ENCODE measurements at places on chromosomes 16 and 17.
A peak's percentile ranks its signal among the peaks of the same experiment; 100 is the strongest.

- no peak for DNase-seq
Observed at GRCh38 chr16:85215478-85216118, 103.3 kb upstream of the CIBAR2 start.

GRCh38 chr17:38417210-38417951, 10.9 kb upstream of the ARHGAP23 start:
- no peak for DNase-seq

- DNase-seq, result no peak
Observed at GRCh38 chr16:1919327-1919998, 1.2 kb upstream of the HS3ST6 start.

GRCh38 chr17:45096141-45096540, 35.0 kb downstream of the NMT1 start:
- DNase-seq, result no peak

DNA sequence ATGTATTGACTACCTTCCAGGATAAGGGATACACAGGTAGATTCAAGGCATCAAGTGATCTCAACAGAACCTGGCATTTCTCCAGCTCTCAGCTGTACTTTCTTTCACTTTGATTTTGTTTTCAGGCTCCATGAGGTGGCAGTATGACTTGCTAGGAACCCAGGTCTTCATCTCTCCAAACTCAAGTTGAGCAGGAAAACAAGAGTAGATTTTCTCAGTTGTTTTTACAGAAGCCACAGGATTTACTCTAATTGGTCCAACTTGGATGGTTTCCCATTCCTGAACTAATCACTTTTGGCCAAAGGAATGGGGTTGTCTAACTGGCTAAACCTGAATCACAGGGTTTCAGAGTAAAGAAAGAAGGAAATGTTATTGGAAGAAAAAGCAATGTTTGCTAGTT, 146.6 kb downstream of the TRIM37 start:
- no peak for DNase-seq

DNA sequence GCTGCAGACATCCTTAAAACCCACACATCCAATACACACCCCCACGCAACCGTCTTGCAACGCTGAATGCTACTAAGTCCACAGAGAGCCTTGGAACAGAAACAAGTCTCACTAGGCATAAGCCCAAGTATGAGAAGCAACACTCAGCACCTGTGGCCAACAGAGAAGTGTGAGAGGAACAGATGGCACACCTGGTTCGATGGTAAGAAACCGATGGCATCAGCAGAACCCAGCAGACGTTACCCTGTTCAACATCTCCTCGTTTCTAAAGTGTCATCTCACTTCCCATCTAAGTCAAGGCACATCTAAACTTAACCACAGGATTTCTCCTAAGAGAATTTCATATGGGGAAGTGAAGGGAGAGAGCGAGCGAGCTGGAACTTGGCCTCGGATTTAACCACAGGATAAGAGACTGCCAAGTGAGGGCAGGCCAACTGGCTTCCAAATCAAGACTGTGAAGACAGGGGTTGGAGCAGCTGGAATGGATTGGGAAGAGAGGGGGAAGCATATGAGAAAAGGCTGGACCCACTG, 41.0 kb downstream of the NXPH3 start:
- DNase-seq, result no peak

DNA sequence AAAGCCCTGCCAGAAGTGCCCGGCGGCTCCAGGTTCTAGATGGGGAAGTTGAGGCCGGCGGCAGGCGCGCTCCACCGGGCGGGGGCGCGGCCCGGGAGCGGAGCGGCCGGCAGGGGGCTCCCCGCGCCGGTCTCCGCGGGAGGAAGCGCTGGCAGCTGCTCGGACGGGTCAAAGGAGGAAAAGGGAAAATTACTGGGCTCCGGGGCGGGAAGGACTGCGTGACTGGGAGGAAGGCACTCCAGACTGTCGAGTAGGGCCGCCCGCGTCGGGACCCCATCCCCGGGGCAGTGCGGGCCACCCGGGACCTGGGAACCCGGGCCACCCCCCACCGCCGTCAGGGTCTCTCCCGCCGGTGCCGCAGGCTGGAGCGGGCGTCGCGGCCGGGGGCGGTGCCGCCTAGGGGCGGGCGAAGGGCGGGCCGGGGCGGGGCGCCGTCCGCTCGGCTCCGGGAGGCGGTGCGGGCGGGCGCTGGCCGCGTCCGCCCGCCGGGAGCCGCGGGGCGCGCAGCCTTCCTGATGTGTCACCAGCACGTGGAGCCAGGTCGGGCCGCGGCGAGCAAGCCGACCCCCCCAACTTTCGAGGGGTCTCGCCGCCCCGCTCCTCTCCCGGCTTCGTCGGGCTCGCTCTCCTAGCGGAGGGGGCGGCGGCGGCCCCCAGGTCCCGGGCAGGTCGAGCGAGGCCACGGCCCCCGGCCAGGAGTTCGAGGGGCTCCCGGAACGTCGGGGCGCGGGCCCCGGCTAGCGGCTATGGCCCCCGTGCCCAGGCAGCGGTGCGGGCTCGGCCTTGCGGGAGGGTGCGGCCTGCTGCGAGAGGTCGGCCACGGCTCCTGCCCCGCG, 167.5 kb downstream of the RAB11FIP4 start:
- no peak for DNase-seq

- DNase-seq, result no peak
Observed at GRCh38 chr17:38448208-38448771, 20.0 kb downstream of the ARHGAP23 start.

GRCh38 chr17:48547808-48548522, 3.1 kb upstream of the HOXB2 start:
- DNase-seq, result no peak

GRCh38 chr16:20660325-20660724, 37.2 kb downstream of the ACSM1 start:
- DNase-seq, result no peak

GRCh38 chr16:77557385-77557784, 122.6 kb upstream of the ADAMTS18 start:
- no peak for DNase-seq

- DNase-seq, result no peak
Observed at GRCh38 chr17:82677353-82677925, 21.1 kb downstream of the RAB40B start.

DNA sequence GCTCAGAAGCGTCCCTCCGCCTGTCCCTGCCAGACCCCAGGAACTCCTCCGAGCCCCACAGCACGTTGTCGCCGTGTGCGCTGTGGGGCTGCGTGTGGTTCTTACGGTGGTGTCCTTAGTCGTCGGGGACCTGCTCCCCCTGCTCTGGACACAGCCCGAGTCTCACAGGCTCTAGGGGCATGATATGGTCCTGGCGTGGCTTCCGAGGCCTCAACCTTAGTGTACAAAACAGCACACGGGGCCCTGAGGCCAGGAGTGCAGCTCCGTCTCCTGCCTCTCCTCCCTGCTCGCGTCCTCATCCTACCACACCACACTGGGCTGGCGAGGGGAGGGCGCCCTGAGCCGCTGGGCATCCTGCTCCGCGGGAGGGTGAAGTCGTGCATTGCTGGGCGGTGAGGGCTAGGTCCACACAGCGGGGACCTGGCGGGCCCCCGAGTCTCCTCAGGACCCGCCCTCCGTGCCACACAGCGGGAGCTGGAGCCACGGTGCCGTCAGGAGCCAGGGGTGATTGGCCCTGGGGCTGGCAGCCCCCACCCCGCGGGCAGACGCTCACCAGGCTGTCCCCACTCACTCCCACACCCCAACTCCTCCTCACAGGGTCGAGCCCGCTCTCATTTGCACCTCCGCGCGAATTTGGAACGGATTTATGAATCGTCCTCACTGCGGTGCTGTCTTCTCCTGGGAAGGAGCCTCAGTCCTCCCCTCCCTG, 1.2 kb upstream of the MAFG start:
- no peak for DNase-seq

GRCh38 chr17:80643326-80644099, 98.9 kb downstream of the RPTOR start:
- no peak for DNase-seq

DNA sequence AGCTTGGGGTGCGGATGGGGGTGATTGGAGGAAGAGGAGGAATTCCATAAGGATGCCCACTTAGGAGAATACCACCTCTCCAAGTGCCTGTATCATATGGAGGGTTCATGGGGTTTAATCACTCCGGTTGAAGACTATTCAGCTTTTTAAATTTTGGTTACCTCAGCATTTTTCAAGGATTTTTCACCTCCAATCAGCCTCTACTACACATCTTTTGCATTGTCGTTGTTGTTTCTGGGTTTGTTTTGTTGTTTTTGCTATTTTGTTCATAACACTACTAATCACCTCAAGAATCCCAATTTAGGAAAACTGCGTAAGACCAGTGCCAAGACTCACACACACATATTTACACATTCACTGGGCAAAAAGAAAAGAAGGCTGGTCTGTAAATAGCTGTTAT, 619.5 kb upstream of the CDH5 start:
- DNase-seq, result no peak

DNA sequence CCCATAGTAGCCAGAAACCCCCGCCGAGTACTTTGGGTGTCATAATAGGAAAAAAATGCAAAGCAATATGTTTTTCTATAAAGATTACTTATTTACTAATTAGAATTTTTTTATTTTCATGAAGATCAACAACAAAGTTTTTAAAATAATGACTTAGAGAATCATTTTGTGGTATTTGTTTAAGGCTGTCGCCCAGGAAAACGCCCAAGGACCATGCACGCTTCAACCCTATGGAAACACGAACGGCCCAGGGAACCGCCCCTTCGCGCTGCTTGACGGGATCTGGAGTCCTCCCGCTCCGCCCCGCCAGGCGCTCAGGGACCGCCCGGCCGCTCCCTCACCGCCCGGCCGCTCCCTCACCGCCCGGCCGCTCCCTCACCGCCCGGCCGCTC, 408 bp upstream of the KPNA2 start:
- no peak for DNase-seq

GRCh38 chr17:17104494-17104893, 62.2 kb downstream of the MPRIP start:
- DNase-seq, result no peak

DNA sequence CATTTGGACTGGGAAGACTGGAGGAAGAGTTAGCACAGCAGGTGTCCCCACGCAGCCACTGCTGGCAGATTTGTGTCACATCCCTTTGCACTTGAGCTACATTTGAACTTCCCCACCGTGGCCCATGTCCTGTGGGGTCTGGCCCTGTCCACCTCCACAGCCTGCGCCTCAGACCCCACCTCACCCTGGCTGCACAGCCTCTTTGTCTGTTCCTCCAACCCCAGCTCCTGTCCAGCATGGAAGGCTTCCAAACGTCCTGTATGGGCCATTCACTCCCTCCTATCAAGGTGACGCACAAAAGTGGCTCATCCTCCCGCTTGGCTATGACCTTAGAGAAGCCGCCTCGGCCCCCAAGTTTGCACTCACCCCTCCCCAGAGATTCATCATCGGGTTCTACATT, 200.6 kb downstream of the FOXL1 start:
- DNase-seq, result no peak

DNA sequence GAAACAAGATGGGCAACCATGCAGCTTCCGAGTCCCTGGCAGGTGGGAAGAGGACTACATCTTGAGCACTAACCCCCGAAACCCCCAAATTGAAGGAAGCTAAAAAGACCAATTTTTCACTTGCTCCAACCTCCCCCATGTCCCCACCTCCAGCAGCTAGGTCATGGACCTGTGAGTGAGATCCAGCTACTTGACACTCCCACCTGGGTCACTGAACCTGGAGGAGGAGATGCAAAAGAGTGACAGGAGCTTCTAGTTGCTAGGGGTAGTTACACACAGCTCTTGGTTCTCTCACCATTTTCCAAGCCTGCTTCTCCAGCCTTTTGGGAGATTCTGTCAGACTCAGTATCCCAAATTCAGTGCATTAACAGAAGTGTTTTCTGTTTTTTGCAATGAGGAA, 11.2 kb downstream of the PDZD9 start:
- no peak for DNase-seq

- no peak for DNase-seq
Observed at GRCh38 chr16:66161269-66161668, 205.2 kb upstream of the CDH5 start.

DNA sequence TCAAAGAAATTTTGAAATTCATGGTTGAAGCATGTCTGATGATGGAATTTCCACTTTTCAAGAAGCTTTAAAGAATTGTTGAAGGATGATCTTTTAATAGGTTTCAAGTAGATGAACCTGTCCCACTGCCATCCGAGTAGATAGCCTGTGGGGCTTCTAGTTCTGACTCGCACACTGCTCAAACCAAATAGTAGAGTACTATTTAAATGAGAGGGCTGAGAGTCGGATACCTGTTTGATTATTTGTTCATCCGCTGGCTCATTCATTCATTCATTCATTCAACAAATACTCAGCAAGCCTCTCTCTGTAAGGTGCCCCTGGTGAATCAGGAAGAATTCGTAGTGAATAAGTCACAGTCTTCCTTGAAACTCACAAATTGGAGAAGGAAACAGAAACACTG, 108.2 kb upstream of the IRX5 start:
- no peak for DNase-seq

- peak; percentile 31 for DNase-seq
Observed at GRCh38 chr16:77211880-77212740, 12.9 kb downstream of the SYCE1L start.

DNA sequence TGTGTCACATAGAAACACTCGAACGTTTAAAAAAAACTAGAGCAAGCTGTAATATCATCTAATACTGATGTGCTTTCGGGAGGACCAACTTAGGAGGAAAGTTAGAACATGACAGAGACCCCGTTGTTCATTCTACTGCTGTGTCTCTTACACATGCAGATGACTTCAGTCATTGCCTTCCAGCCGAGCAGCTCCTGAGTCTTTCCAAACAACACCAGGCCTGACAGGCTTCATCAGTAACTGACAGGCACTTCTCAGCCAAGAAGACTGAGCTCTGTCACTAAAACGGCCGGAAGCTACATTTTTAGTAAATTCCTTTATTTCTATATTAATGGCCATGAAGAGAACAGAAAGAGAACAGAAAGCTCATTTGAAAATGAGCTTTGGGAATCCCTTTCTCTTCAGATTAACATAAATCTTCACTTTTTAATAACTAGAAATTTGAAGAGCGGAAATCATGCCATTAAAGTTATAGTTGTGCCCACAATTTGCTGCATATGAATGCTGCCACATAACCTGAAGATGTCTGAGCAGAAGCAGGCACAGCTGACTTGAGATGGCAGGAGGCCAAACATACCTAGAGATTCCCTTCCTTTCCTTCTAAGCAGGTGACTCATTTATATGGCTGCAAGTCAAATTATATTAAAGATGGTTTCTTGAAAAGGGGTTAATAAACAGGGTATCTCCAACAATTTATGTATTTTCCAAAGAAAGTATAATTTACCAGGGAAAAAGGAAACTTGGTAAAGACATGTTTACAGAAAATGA, 148.9 kb downstream of the ITFG1 start:
- DNase-seq, result no peak

GRCh38 chr17:38739305-38739704, 8.8 kb downstream of the PCGF2 start:
- no peak for DNase-seq

- DNase-seq, result peak; percentile 33
Observed at GRCh38 chr16:65283181-65283651, 161.4 kb upstream of the CDH11 start.

DNA sequence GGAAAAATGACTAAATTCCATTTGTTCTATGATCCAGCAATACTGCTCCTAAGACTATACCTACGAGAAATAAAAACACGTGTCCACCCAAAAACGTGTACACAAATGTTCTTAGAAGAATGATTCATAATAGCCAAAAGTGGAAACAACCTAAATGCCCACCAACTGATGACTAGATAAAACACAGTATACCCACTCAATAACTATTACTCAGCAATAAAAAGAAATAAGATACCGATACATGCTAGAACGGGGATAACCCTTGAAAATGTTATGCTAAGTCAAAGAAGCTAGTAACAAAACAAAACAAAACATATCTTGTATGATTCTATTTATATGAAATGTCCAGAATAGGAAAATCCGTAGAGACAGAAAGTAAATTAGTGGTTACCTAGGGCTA, 17.6 kb downstream of the CCL16 start:
- DNase-seq, result no peak

- no peak for DNase-seq
Observed at GRCh38 chr16:48157794-48158193, 2.0 kb upstream of the ABCC12 start.

All from renal cortex interstitium (tissue), 15 donors.